ENCODE measurements at places on chromosomes 4 and X.

DNA sequence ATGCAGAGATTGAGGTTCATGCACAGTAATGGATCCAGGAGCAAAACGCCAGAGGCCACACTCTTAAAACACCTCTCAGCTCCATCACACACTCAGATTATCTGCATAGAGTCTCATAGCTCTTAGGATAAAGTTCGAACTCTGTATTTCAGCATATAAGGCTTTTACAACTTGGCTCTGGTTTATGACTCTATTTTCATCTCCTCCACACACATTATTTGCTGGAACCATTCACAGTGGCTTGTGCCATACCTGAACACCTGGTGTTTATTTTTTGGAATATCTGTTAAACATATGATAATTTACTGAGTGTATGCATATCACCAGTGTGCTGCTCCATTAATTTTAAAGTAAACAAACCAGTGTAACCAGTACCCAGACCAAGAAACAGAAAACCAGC is 27.2 kb downstream of the RASL11B start:
- no peak for DNase-seq

GRCh38 chrX:10178866-10179463 is 22.2 kb downstream of the CLCN4 start:
- no peak for DNase-seq

- DNase-seq, result no peak
Measured at GRCh38 chrX:150692296-150692695, 900 bp upstream of the MTMR1 start.

DNA sequence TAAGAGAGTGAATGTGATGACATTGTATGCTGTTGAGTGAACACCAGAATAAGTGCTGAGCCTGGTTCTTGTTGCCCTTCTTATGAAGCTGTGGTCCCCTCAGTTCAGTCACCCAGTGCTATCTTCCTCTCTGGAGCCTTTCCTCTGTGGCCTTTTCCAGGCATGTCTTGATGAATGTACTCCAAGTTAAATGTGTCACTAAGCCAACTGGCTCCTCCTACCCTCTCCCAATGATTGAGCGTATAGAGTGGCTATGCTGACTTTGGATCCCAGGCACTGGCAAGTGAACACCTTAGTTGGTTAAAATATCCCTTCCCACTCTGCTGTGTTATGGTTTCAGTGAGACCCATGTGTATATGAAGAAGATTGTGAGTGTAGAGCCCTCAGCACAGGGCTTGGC is 134.1 kb upstream of the MAMLD1 start:
- no peak for DNase-seq

- no peak for DNase-seq
Measured at GRCh38 chr4:8744083-8744805, 127.4 kb downstream of the HMX1 start.

DNA sequence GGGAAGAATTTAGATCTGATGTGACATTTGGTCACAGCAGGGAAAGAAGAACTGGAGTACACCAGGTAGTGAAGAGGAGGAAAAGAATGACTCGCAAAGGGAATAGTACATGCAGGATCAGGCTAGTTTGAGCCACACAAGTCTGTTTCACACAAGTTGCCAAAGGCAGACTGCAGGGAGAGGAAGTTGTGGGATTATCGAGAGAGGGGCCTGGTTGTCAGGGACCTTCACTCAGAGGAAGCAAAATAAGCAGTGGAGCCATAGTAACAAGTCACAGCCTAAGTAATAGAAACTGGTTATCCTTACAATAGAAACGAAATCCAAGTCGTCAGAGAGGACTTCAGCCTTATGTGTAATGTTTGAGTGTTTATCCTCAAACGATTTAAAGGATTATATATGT is 316.7 kb upstream of the HTR2C start:
- DNase-seq, result no peak

DNA sequence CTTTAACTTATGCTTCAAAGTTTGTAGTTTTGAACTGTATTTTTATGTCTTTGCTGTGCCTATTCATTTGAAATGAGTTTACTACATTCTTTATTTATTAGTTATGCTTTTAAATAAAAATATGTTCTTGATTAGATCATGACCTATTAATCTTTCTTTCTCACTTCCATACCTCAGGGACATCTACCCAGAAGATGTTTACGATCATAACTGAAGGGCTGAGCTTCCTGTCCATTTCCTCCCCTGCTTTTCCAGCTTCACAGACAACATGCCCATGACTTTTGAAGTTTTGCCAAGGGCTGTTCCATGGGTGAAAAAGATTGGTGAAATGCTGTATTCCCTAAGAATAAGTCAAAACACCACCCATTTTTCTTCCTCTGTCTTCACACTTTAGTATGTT is 99.7 kb upstream of the DDIT4L start:
- no peak for DNase-seq

DNA sequence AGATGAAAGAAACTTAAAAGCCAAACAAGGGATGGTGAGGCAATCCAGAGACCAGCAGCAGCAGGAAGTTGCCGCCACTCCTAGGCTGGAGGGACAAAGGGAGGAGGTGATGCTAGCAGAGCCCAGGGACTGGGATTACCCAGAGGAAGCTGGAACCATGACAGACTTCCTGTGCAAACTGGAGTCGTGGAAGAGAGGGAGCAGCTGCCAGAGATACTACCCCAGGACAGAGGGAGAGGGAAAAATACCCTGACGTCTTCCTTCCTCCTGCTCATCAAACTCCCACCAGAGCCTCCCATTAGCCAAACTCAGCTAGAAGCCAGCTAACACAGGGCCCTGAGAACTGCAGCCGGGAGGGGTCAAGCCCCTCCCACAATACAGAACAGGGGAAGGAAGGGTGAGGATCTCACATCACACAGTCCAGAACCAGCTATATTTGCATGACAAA is 101.2 kb upstream of the KLF3 start:
- no peak for DNase-seq

DNA sequence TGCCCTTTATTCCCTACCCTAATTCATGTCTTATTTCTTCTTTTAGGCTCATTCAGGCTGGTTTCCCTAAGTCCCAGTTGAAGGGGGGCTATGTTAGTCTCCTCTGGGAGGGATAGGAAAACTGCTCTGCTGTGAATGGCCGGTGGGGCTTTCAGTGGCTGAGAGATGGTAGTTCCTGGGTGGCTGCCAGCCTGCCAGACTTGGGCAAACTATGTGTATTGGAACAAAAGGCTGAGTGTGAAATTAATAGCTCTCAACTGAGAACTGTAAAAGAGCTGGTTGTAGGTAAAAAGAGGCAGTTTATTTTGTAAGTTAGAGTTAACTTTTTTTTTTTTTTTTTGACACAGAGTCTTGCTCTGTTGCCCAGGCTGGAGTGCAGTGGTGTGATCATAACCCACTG is 28.8 kb downstream of the ARHGAP10 start:
- no peak for DNase-seq

- no peak for DNase-seq
Measured at GRCh38 chr4:54560513-54560912, 97.2 kb upstream of the KIT start.

- no peak for DNase-seq
Measured at GRCh38 chr4:112546476-112546875, 30.5 kb upstream of the NEUROG2 start.

- DNase-seq, result no peak
Measured at GRCh38 chr4:144402176-144402575, 243.8 kb upstream of the HHIP start.

- peak; percentile 3 for DNase-seq
Measured at GRCh38 chr4:174120446-174121295, 162.8 kb downstream of the FBXO8 start.

DNA sequence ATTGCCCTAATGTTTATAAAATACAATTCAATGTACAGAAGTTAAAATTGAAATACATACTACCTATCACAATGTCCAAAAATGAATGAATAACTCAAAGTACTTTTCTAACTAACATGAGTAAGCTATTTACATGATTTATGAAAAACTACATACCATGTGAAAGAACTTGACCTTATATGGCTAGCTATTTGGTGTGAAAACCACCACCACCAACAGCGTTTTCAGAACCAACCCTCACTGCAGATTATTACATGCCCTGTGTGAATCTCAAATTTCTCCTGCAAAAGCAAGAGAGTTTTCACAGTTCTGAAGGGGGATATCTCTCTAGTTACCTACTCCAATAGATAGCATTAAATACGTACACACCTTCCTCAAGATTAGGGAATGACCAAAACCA is 198.5 kb downstream of the SPATA18 start:
- DNase-seq, result no peak

DNA sequence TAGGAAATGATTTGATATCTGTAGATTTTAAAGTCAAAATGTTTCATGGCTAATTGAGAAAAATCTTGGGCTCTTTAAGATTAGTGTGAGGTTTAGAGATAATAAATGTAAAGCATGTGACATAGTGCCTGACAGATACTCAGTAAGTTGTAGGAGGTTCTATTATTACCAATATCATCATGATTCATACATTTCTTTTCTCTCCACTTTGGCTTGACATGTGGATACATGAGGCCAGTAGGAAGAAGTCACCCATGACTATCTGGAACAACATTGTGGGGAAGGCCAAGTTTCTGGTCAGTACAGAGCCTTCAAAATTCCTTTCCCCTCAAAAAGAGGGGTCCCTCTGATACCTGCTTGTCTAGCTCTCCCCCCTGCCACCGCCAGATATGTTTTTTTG is 91.2 kb upstream of the SORBS2 start:
- DNase-seq, result no peak

- no peak for DNase-seq
Measured at GRCh38 chr4:133081246-133081645, 67.8 kb upstream of the PCDH10 start.

- peak; percentile 29 for DNase-seq
Measured at GRCh38 chrX:68196939-68197791, 236.1 kb downstream of the OPHN1 start.

DNA sequence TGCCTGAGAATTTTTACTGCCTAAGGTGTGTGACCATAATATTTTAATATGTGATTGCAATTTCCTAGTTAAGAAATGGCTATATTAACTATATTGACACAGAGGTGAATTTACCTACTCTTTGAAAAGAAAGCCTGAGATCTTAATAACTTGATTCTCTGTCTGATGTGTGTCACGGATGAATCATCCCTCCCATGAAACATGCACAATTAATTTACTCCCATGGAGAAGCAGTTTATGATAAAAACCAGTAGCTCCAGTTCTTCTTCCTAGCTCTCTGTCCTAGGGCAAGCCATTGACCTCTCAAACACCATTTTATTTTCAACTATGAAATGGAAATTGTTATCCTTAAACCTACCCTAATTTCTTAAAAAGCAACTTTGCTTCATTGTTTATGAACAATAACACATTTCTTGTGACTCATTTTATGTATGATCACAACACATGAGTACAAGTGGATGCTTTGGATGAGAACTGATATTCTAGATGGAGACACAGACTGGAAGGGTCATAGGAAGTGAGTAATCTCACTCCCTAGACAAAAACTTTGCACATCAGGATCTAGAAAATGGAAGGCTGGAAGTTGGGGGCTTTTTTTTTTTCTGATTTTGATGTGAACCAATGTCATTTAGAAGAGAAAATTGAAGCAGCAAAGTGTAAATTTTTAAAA is 438.3 kb downstream of the GPAT3 start:
- no peak for DNase-seq

DNA sequence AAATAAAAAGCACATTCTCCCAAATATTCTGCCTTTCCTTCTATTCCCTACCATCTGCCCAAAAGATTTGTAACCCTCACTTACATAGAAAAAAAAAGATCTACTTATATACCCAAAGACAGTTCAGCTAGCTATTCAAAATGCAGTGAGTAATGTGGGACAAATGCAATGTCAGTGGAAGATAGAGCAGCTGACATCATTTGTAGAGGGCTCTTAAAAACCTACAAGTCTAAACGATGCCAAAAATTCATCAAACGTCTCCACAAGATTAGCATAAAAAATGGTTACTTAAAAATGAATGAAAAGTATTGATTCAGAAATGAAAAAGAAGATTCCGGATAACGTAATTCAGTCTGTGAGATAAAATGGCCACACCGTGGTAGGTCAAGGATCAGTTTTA is 96.5 kb downstream of the ASB9 start:
- no peak for DNase-seq

DNA sequence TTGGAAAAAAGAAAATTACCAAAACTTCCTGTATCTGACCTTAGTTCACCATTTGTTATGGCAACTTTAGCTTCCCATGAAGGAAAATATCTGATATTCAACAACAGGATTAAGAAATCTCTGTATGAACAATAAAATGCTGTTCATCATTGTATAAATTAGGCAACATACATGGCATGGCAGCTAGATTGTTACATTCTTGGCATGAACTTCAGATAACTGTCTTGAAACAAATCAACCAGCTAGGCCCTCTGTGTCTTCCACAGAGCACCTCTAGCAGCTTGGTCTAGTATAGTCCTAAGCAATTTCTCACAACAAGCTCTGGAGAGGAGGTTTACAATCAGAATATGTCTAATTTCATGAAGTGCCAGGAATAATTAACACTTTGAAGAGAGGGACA is 105.4 kb upstream of the PCDH7 start:
- no peak for DNase-seq

GRCh38 chrX:39484159-39485068 is 613.3 kb downstream of the BCOR start:
- no peak for DNase-seq
